ENCODE measurements at places on chromosomes 12 and 14. TPM values are rescaled to one million over a fixed set of nuclear protein-coding genes. Genes with fewer than 3 reads are reported as not detected.

DNA sequence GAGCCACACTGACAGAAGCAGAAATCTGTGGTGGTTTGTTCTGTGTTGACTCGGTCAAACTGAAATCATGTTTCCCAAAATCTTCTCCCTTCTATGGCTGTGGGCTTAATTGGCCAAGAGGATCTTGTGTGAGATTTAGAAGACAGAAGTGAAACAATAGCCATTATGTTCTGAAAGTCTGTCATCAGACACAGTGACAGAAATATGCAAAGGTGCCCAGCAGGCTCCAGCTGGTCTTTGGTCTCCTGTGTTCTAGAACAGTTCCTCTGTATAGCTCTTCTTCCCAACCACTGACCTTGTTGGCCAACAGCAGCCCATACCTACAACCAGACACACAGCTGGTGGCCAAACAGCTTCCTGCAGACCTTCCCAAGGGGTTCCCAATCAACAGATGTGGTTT is 25.0 kb upstream of the COCH start:
- peaks cover 27% of the 10 kb centered on the region for H3K27me3 ChIP-seq
- H3K36me3 ChIP-seq, result no peaks in the 10 kb centered on the region
- H3K4me1 ChIP-seq, result no peaks in the 10 kb centered on the region
- H3K27ac ChIP-seq, result no peak overlapping the region

DNA sequence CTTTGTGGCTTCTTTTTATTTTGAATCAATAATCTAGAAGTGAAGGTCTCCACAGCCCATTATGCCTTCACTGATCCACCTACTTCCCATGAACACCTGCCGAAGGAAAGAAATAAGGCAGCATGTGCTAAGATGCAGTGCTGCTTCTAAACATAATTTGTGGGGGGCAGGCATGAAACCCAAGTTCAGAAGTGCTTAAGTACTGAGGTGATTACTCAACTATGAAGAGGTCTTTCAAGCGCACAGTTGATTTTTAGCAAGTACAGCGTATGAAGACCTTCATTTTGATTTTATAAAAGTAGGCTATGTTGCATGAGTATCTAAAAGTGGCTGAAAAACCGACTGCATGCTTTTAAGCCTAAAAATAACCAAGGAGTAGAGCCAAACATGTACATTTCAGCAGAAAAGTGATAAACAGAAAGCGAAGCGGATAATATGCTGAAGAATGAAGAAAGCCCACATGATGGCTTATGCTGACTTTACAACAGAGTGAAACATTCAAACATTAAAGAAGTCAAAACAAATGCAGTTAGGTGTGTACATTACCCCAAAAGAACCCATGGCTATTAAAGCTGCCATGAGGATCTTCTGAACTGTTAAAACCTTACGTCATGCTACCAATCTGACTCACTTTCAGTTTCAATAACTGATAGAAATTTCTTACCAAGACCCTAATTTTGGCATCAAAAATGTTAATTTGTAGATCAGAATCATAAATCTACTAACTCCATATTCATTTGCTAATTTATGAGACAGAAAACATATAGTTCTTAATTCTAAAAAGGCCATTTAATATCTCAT is 29.3 kb downstream of the KICS2 start:
- no peak for DNase-seq
- peak overlapping the region; percentile 19 for H3K27ac ChIP-seq
- no peaks in the 10 kb centered on the region for H3K27me3 ChIP-seq
- H3K4me3 ChIP-seq, result no peak overlapping the region
- peaks cover 4% of the 10 kb centered on the region for H3K4me1 ChIP-seq

GRCh38 chr12:113611652-113612051 is 140.0 kb upstream of the LHX5 start:
- peaks cover 14% of the 10 kb centered on the region for H3K4me1 ChIP-seq
- no peak overlapping the region for H3K27ac ChIP-seq
- no peaks in the 10 kb centered on the region for H3K36me3 ChIP-seq
- H3K4me3 ChIP-seq, result no peak overlapping the region

DNA sequence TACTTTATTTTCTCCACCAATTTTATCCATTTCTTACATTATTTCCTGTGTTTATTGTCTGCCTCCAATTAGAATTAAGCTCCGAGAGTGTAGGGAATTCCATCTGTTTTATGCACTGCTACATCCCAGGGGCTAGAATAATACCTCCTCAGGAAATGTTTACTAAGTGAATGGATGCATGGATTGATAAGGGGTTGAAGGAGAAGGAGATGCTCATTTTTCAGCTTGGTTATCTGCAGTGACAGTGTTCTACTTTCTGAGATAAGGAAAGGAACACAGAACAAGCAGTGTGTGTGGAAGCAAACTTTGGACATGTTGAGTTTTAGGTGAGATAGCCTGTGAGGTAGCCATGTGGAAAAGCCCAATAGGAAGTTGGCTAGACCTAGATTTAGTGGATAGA is 164.6 kb upstream of the HMGA2 start:
- H3K27ac ChIP-seq, result no peak overlapping the region
- no peaks in the 10 kb centered on the region for H3K4me1 ChIP-seq
- H3K27me3 ChIP-seq, result peaks cover 2% of the 10 kb centered on the region
- DNase-seq, result no peak
- no peak overlapping the region for H3K4me3 ChIP-seq

DNA sequence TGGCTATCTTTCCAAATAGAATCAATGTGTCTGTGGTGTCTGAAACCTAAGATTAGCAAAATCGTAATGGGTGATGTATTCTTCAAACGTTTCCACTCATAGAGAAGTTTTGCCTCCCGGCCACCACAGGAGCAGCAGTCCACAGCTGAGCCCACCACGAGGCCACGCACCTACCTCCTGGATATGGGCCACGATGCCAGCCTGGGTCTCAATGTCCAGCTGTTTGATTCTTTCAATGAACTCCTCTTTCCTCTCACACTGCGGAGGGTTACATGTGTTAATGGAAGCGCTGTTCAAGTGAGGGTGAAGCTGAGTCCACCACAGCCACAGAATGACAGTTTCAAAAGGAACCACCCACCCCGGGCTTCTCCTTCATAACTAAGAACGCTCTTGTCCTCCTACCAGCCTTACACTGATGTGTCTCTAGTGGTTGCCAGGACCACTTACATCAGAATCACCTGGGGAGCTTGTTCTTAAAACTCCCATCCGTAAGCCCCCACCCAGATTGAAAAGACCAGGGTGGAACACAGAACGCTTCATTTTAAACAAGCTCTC is 75.3 kb downstream of the CCDC88C start:
- peaks cover 29% of the 10 kb centered on the region for H3K4me1 ChIP-seq
- H3K4me3 ChIP-seq, result no peak overlapping the region
- H3K27ac ChIP-seq, result no peak overlapping the region
- H3K36me3 ChIP-seq, result peaks cover 4% of the 10 kb centered on the region

GRCh38 chr14:89959853-89960445 is 4.2 kb downstream of the TDP1 start:
- no peak overlapping the region for H3K4me3 ChIP-seq
- DNase-seq, result no peak
- H3K4me1 ChIP-seq, result peaks cover 32% of the 10 kb centered on the region
- peaks cover 4% of the 10 kb centered on the region for H3K36me3 ChIP-seq
- no peak overlapping the region for H3K27ac ChIP-seq
- no peaks in the 10 kb centered on the region for H3K27me3 ChIP-seq

- no peaks in the 10 kb centered on the region for H3K36me3 ChIP-seq
- no peak for DNase-seq
- no peaks in the 10 kb centered on the region for H3K4me1 ChIP-seq
- H3K27me3 ChIP-seq, result peaks cover 12% of the 10 kb centered on the region
- no peak overlapping the region for H3K27ac ChIP-seq
Observed at GRCh38 chr14:90179357-90179756, 77.0 kb upstream of the PSMC1 start.

Gene ETFBKMT
- 2.2 TPM for total RNA-seq

Gene MAP3K9
- total RNA-seq, result 11.2 TPM

Gene NFYB
- 45.6 TPM for total RNA-seq

GRCh38 chr12:105538880-105539279 is 208.4 kb downstream of the C12orf75 start:
- H3K27me3 ChIP-seq, result no peaks in the 10 kb centered on the region
- H3K27ac ChIP-seq, result no peak overlapping the region
- H3K4me3 ChIP-seq, result no peak overlapping the region
- no peaks in the 10 kb centered on the region for H3K4me1 ChIP-seq
- no peak for DNase-seq

DNA sequence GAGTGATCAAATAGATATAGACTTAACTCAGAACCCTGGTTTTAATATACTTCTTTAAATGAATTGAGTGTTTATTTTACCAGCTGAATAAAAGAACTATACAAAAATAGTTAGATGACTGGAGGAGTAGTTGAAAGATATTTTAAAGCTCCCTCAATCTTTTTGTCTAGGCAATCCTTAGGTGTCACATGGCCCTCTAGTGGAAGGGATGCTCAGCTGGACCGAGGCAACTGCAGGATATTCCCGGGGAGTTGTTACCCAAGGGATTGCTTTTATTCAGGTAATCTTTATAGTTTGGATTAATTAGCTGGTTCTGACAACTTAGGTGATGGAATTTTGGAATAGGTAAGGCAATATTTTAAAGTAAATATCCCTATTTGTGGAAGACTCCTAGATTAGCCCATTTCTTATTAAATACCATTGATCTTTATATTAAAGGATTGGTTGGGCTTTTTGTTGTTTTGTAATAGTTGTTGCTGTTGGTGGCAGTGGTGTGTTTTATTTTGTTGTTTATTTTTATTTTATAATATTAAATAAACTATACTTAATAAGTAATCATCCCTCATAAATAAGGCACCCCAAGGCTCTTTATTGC is 57.1 kb downstream of the ZDHHC17 start:
- H3K4me1 ChIP-seq, result no peaks in the 10 kb centered on the region
- H3K36me3 ChIP-seq, result no peaks in the 10 kb centered on the region
- no peak overlapping the region for H3K27ac ChIP-seq
- peak; percentile 7 for DNase-seq
- H3K27me3 ChIP-seq, result no peaks in the 10 kb centered on the region

- H3K27me3 ChIP-seq, result peaks cover 42% of the 10 kb centered on the region
- no peak overlapping the region for H3K27ac ChIP-seq
- no peaks in the 10 kb centered on the region for H3K36me3 ChIP-seq
Observed at GRCh38 chr12:1828856-1829255, 8.5 kb downstream of the LRTM2 start.

Gene KRT71
- total RNA-seq, result not detected

Gene ANKRD52
- 61.4 TPM for total RNA-seq

All from neural crest cell (in vitro differentiated cells).